Stromal cell of bone marrow (primary cell): ENCODE measurements at places on chromosomes 6 and 20.

- no peak for DNase-seq
Measured at GRCh38 chr20:50099113-50099512, 13.8 kb downstream of the UBE2V1 start.

GRCh38 chr6:130134582-130134981 is 88.2 kb downstream of the SAMD3 start:
- DNase-seq, result no peak

- DNase-seq, result no peak
Measured at GRCh38 chr6:158894193-158894592, 75.0 kb upstream of the EZR start.

DNA sequence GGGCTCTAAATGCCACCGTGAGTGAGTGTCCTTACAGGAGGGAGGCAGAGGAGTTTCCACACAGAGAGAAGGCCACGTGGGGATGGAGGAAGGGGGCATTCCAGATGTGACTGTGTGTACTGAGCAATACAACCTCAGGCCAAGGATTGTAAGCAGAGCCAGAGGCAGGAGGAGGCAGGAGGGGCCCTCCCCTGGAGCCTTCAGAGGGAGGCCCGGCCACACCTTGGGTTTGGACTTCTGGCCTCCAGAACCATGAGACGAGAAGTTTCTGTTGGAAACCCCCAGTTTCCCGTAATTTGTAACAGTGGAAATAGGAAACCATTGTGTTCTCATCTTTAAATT is 9.3 kb upstream of the KIF25 start:
- no peak for DNase-seq

DNA sequence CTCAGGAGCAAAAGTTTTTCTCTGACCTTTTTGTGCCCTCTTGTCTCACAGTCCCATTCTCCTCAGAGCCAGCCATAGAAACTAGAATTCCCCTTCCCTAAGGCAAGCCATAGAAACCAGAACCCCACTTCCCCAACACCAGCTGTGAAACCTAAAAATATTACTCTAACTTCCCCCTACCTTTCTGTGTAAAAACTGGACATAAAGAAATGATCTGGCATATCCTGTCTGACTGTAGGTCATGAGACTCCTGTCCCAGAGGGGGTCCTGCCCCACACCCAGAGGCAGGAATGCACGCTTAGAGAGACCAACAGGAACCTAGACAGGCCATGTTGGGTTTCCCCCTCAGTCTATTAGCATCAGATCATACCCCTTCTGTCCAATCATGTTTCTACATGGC is 140.6 kb upstream of the SLC22A16 start:
- no peak for DNase-seq
